RPMI7951 (cell line): ENCODE measurements at places on chromosomes 1 and 21. TPM values are rescaled to one million over a fixed set of nuclear protein-coding genes. Genes with fewer than 3 reads are reported as not detected.

Gene CD164L2
- not detected in 2 replicates for total RNA-seq

Gene SLC9C2
- total RNA-seq: not detected in 2 replicates

Gene ADGRB2
- total RNA-seq: 3.4 and 6.7 TPM in 2 replicates

Gene BCAR3
- 50.1 and 60.0 TPM in 2 replicates for total RNA-seq

Gene CYP4Z1
- not detected in 2 replicates for total RNA-seq

Gene TTC39A
- total RNA-seq: 0.24 TPM in 1 of 2 replicates, not detected in the other

Gene COA6
- 49.1 and 59.0 TPM in 2 replicates for total RNA-seq

Gene DNAI4
- total RNA-seq: 4.7 and 6.6 TPM in 2 replicates

Gene INTS7
- 24.8 and 27.8 TPM in 2 replicates for total RNA-seq

Gene BCAN
- total RNA-seq: 0.12 TPM in 1 of 2 replicates, not detected in the other

Gene BEST4
- total RNA-seq: not detected in 2 replicates

Gene SPRR5
- not detected in 2 replicates for total RNA-seq

Gene PLPP3
- total RNA-seq: 14.2 and 19.7 TPM in 2 replicates

Gene TP73
- total RNA-seq: not detected in 2 replicates

Gene TNFRSF18
- not detected in 2 replicates for total RNA-seq

Gene TMEM269
- not detected in 2 replicates for total RNA-seq

Gene CD101
- 0.39 and 0.48 TPM in 2 replicates for total RNA-seq

Gene DHRS3
- 22.5 and 28.8 TPM in 2 replicates for total RNA-seq

Gene BSND
- not detected in 2 replicates for total RNA-seq

Gene SFN
- total RNA-seq: not detected in 2 replicates

Gene CDCA8
- 42.8 and 48.3 TPM in 2 replicates for total RNA-seq

Gene CELA3A
- total RNA-seq: not detected in 2 replicates

Gene RBP7
- total RNA-seq: not detected in 2 replicates

Gene FOXO6
- total RNA-seq: not detected in 2 replicates

Gene SKI
- total RNA-seq: 3.5 and 7.7 TPM in 2 replicates

Gene TIAM1
- 3.5 and 3.6 TPM in 2 replicates for total RNA-seq

Gene NFYC
- 26.1 and 42.6 TPM in 2 replicates for total RNA-seq

Gene HSD3B1
- total RNA-seq: not detected in 2 replicates

Gene NMNAT2
- total RNA-seq: 4.3 and 4.4 TPM in 2 replicates

Gene CDC42BPA
- total RNA-seq: 24.2 and 25.8 TPM in 2 replicates

Gene LCE2C
- total RNA-seq: not detected in 2 replicates

Gene GPR37L1
- not detected in 2 replicates for total RNA-seq

Gene HJV
- total RNA-seq: 0.12 TPM in 1 of 2 replicates, not detected in the other

Gene SEC16B
- total RNA-seq: 0.48 and 1.2 TPM in 2 replicates

Gene FNDC10
- total RNA-seq: 3.4 and 3.6 TPM in 2 replicates
